ENCODE measurements at places on chromosomes 7 and 10. TPM values are rescaled to one million over a fixed set of nuclear protein-coding genes. Genes with fewer than 3 reads are reported as not detected.
A peak's percentile ranks its signal among the peaks of the same experiment; 100 is the strongest.

DNA sequence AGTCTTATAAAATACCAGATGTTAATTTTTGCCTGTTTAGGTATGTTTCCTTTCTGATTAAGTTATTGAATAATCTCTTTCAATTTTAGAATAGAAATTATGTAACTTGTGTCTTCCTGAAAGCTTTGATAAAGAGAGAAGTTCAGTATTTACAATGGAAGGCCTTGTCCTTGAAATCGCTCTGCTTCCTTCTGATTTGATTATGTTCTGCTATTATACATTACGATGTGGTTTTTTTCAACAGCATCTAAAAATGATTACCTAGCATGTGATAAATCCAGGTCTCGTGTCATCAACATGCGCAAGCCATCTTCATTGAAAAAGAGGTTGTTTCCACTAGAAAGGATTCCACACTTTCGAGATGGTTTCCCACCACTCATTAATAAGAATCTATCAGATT, 96.5 kb upstream of the SLC26A5 start:
- no peak for ATAC-seq

DNA sequence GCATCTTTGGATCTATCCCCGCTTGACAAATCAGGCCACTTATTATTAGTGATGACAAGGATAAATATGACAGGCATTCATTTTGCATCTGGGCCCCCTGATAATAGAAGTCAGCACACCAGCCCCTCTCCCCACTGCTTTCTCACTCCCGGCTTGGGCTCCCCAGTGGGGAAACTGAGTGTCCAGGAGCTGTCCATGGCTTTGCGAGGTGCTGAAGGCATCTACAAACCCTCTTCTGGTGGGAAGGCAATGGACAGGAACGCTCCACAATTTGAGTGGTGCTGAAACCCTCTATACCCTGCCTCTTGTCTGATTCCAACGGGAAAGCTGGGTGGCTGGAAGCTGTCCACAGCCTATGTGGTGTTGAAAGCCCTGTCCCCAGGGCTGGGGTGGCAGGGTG, 61.7 kb upstream of the PCBD1 start:
- no peak for ATAC-seq

DNA sequence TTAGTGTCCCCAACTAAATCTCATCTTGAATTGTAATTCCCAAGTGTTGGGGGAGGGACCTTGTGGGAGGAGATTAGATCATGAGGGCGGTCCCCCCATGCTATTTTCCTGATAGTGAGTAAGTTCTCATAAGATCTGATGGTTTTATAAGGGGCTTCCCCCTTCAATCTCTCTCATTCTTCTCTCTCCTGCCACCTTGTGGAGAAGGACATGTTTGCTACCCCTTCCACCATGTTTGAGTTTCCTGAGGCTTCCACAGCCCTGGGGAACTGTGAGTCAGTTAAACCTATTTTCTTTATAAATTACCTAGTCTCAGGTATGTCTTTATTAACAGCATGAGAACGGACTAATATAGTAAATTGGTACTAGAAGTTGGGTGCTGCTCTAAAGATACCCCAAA, 365.6 kb downstream of the ANKRD7 start:
- ATAC-seq = no peak

DNA sequence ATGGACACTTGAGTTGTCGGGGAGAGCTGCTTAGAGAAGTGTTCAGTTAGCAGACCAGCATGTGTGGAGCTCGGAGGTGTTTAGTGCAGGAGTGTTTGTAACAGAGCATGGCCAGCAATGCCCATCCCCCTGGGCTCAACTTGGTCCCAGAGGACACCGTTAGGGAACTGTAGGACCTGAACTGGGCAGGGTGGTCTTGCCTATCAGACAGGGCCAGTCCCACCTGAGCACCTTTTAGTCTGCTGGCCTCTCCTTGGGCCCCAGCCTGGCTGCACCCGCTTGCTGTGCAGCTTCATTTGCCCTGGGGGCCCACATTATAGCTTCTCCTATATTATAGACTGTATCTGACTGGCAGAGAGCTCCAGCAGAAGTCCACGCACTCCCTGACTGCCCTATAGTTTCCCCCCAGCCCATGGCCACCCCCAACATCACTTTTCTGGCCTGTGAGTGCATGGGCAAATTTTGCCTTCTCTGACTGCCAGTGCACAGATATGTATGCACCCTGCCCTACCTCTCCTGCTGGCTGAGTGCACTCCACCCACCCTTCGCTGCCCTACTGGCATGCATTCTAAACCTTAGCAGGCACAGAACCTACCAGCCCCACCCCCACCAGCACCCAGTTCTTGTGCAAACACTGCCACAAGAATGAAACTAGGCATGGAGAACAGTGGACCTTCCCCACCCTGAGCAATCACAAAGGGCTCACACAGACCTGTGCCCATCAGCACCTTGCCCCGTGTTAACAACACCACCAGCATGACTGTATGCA, 1030.6 kb upstream of the GHITM start:
- peak; percentile 7 for ATAC-seq

DNA sequence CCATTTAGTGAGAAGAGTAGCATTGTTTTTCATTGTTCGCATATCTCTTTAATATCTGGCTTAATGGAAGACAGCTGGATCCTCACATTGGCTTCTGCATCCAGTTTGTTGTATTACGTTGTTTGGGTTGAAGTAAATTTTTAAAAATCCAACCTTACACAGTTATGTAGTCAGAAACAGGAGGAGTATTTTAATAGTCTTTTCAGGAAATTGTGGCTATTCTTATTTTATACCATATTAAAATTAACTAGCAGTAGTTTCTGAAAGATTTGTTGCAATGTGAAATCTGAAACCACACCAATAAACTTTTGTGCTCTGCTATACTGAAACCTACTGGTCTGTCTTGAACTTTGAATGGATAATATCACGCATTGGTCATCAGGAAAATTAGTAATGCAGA, 27.9 kb downstream of the MYPN start:
- no peak for ATAC-seq

GRCh38 chr7:96836456-96836855, 126.8 kb upstream of the SEM1 start:
- ATAC-seq = no peak

DNA sequence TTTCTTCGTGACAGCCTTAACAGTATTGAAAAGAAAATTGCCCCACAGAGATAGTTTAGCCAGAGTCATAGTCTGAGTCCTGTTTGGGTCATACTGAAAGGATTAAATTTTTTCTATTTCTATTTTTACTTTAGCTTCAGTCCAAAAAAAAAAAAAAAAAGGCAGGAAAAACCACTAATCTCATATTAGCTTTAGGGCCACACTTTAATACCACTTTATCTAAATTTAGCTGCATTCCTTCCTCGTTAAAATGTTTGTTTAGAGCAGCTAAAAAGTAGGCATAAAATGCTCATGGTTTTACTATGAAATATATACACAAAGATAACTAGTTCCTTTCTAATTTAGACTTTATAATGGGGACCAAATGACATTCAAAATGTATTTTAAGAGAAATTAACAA, 216.5 kb upstream of the TMEM196 start:
- no peak for ATAC-seq

- no peak for ATAC-seq
These were observed 10.1 kb downstream of the KNDC1 start for GRCh38 chr10:133170092-133170491.

DNA sequence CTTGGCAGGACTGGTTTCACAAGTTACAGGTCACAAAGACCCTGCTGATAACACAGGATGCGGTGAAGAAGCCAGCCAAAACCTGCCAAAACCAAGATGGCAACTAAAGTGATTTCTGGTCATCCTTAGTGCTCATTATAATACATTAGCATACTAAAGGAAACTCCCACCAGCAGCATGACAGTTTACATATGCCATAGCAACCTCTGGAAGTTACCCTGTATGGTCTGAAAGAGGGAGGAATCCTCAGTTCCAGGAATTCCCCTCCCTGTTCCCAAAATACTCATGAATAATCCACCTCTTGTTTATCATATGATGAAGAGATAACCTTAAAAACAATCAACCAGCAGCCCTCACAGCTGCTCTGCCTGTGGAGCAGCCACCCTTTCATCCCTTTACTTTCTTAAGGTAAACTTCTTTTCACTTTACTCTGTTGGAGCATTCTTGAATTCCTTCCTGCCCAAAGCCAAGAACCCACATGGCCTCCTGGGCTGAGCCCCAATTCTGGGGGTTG, 21.9 kb downstream of the DPY19L1 start:
- no peak for ATAC-seq

DNA sequence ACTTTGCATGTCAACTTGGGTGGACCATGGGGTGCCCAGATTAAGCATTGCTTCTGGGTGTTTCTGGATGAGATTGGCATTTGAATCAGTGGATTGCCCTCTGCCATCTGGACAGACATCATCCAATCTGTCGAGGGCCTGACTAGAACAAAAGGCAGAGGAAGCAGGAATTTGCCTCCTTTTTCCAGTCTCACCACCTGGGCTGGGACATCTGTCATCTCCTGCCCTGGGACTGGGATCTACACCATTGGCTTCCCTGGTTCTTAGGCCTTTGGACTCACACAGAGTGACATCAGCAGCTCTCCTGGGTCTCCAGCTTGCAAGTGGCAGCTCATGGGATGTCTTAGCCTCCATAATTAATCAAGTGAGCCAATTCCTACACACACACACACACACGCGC, 10.3 kb downstream of the SLC13A4 start:
- no peak for ATAC-seq

DNA sequence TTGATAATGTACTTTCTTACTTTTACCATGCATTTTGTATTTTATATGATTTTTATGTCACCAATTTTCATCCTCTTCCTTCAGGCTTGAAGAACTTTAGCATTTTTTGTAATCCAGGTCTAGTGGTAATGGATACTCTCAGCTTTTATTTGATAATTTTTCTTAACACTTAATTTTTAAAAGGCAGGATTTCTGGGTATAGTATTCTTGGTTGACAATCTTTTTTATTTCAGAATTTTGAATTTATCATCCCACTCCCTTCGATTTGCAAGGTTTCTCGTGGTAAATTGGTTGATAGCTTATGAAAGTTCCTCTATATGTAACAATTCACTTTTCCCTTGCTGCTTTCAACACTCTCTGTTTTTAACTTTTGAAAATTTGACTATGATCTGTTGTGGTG, 363.7 kb downstream of the HTR7 start:
- ATAC-seq = no peak

DNA sequence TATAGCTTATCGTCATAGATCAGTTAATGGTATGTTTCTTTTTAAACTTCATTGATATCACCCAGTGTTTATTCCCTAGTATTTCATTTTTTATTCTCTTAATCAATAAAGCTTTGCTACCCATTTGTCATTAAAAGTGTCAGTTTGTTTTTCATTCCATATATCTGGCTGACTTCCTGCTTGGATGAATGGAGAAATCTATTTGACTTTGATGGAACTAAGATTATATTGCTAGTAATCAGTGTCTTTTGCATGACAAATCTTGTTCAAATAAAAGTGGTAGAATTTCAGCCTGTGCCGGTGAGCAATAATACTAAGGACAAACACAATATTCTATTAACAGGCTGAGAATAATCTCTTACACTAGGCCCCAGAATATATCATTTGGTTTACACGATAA, 203.3 kb downstream of the SEC23IP start:
- ATAC-seq = no peak

DNA sequence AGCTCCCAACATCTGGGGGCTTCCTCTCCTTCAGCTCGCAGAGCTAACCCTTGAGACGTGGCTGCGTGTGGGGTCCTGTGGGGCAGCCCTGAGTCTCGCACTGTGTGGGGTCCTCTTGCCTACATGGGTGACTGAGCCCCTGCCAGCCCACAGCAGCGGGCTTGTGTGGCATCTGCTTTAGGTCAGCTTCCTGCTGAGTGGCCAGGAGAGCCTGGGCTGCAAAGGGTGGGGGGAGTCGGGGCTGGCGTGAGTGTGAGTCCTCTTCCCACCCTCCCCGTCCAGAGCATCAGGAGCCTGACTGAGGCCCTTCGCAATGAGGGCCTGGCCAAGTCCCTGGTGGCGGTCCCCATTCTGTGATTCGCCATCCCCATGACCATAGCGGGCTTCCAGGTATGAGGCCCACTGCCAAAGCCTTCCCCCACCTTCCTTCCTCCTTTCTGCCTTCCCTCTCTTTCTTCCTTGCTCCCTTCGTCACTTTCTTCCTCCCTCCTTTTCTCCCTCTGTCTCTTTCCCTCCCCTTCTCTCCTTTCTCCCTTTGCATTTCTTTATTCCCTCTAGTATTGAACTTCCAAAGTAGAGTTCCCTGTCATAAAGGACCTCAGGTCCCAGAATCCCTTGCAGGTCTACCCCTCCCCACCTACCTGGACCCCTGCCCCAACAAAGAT, 85.2 kb downstream of the CDH23 start:
- no peak for ATAC-seq

- peak; percentile 60 for ATAC-seq
These were observed at the start of gene ALOX5 for GRCh38 chr10:45373576-45374349. Gene ALOX5 (plus strand): TSS chr10:45374216. CDS start chr10:45374280, 64 bp downstream.

DNA sequence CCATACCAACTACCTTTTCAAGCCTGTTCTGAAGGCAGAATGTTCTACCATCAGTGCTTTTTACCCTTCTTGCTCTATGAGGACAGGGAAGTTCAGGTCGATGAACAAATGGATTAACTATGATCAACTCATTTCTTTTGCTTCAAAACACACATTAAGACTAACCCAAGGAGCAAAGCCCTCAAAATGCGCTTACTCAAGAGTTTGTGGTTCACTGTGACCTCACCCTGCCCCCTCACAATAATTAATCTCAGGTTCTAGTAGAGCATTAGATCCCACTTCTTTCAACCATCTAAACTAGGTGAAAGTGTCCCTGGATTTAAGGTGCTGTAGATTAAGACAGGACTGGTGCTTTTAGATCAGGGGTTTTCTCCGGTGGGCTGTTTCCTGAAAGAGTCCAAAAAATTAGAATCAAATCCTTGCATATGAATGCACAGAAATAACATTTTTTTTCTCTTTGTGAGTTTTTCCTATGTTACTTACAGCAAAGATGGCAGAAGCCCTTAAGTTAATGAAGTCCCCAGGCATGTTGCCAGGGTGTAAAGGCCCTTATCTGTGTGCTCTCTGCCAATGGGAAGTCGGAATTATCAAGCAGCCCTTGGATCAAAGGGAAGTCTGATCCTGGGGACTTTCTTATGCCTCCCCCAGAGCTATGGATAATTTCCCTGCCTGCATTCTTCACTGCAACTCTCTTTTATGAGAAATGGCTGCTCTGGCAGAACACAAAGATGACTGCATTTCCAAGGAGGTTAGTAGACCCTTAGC, 205.5 kb upstream of the STK17A start:
- ATAC-seq = no peak

Gene H2BK1
- total RNA-seq = not detected

Gene PLEKHS1
- not detected for total RNA-seq

Gene TMEM178B
- total RNA-seq = 1.2 TPM

Gene SLC26A3
- total RNA-seq = 0.81 TPM

Gene NPY
- total RNA-seq = 14.1 TPM

Gene PROSER2
- total RNA-seq = 0.62 TPM

Gene EGFR
- 85.7 TPM for total RNA-seq

Gene CALHM1
- not detected for total RNA-seq

Gene ZPBP
- not detected for total RNA-seq

Gene TTYH3
- total RNA-seq = 12.1 TPM

Gene TUBAL3
- total RNA-seq = not detected

Gene PAX4
- total RNA-seq = not detected

Gene SLC16A9
- 2.2 TPM for total RNA-seq

All from gastroesophageal sphincter (tissue), 4 donors.